NCI-H2029 treated with DMSO at 0.1 percent for 48 hours (cell line): ENCODE measurements at places on chromosomes 1 and 21.

- DNase-seq, result no peak
These were observed 44.9 kb upstream of the EPHA8 start for GRCh38 chr1:22518379-22518778.

- DNase-seq, result no peak
These were observed 14.4 kb downstream of the SOX13 start for GRCh38 chr1:204087181-204087892.

GRCh38 chr1:155185783-155186066 lies 12.1 kb downstream of the TRIM46 start:
- DNase-seq, result no peak

DNA sequence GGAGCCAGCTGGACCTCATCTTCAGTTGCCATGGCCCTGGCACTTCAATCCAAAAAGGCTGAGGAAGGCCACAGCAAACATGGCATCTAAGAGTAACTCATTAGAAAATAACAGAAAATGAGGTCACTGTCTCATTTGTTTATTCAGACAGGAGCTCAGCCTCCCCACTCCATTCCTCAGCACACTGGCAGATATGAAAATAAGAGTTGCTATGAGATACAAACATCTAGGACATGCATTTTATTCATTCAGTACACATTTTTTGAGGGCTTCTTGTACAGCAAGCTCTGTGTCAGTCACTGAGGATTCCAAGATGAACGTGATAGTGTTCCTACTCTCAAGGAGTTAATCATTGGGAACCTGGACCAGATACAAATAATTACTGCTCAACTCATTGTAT lies 32.7 kb upstream of the TMEM125 start:
- DNase-seq, result no peak

DNA sequence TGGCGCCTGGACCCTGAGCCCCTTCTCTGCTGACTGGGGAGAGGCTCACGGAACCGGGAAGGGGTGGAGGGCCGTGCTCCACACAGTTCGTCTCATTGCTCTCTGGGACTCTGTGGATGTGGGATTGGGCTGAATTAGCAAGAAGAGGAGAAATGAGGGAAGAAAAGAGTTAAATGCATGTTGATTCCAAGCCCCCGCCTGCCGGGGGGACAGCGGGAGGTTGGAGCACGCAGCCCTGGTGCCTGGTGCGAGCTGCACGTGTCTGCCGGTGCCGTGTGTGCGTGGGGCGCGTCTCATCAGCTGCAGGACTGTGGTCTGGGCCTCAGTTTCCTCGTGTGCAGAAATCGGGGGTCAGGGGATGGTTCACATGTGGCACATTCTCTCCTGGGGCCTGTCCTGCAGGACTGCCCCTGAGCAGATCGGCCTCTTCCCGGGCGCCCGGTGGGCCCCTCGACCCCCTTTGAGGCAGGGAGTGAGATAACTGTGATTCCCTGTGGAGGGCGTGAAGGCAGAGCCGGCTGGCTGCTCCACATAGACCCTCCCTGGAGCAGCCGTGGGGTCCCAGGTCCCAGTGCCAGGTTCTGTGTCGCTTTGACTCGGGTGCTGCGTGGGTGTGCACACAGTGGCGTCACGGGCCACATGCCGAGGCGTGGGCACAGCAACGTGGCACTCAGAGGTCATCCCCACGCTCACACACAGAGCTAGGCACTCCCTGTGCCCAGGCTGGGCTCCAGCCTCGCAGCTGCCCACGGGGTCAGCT lies 11.4 kb downstream of the SAMD11 start:
- no peak for DNase-seq

DNA sequence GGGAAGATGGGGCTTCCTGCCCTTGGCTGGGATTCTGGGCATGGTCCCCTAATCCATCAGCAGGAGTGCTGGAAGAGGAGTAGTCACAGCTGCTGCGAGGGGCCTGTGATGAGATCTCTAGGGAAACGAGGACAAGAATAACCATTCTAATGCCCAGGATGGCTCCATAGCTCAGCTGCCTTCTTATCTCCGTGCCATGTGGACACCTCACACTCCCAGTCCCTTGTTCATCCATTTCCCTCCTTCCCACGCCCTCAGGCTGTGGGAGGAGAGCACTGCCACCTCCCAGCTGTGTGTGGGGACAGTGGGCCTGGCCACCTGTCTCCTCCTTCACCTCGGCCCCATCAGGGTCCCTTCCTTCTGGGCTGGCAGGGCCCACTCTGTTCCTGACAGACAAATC lies 16.1 kb upstream of the ETV3 start:
- DNase-seq, result no peak

DNA sequence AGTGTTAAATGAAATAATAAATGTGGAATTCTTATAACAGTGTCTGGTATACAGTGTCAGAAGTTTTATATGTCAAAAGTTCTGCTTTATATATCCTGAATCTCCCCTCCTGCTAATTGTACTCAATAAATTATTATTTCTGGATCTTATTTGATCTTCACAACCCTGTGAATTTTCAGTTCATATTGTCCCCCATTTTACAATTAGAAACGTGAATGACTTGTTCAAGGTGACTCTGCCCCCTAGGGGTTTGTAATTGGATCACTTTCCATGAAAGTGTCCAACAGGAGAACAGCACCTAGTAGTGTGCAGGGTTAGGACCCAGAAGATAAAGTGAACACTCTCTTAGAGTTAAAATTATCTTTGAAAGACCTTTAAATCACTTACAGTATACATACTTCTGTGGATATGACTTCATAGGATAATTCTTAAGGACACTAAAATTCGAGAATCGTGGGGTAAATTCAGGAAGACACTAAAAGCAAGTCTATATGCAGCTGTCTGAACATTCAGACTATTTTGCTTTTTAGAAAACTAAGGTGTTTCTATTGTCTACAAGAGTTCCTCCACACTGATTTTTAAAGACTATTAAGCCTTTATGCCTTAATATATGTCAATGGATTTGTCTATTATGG lies 4.5 kb upstream of the DDR2 start:
- no peak for DNase-seq
